ENCODE measurements at places on chromosomes 13 and 19.

DNA sequence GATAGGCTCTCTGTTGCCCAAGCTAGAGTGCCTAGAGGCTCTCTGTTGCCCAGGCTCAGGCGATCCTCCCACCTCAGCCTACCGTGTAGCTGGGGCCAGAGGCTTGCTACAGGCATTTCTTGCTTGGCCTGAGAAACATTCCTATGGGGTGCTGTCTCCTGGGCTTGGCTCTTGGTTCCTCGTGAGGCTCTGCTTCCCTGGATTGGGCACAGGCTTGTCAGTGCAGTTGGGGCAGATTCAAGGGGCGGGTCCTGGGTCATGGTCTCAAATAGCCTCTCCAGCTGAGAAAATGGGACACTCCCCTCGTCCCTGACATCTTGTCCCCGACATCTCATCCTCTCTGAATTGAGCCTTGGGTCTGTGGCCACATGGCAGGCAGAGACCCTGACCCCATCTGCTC is 4.9 kb downstream of the TSSK6 start:
- no peak for DNase-seq

- no peak for DNase-seq
Measured at GRCh38 chr19:1220477-1220930, 14.9 kb downstream of the STK11 start.

DNA sequence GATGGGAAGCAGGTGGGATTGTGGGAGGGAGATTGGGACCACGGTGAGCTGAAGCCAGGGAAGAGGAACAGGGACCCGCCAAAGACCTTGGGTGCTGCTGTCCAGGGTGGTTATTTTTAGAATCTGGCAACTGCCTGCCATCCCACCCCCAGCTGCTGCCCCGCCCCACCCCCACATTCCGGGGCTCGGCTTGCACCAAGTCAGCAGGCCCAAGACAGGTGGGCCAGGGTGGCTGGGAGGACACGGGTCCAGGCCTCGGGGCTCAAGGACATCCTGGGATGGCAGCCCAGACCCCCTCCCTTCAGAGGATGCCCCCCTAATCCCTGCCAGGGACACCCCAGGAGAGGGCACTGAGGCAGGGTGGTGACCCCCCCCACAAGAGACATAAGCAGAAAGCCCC is 827 bp downstream of the CKM start:
- no peak for DNase-seq

DNA sequence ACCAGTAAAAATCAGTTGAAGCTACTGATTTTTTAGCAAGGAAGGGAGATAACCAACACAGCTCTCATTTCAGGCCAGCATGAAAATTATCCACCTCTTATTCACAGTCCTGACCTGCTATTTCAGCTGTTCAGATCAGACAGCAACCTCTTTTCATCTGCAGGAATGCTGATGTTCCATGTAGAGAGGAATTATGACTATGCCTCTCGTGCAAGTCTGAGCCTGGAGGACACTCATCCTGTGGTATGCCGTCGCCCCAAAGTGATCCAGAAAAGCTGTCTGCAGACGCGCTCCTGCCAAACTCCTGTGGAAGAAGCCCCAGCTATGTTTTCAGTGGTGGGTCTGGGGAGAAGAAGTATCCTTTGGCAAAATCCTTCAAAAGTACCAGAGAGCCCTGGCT is 563.5 kb upstream of the SLITRK1 start:
- DNase-seq = no peak

DNA sequence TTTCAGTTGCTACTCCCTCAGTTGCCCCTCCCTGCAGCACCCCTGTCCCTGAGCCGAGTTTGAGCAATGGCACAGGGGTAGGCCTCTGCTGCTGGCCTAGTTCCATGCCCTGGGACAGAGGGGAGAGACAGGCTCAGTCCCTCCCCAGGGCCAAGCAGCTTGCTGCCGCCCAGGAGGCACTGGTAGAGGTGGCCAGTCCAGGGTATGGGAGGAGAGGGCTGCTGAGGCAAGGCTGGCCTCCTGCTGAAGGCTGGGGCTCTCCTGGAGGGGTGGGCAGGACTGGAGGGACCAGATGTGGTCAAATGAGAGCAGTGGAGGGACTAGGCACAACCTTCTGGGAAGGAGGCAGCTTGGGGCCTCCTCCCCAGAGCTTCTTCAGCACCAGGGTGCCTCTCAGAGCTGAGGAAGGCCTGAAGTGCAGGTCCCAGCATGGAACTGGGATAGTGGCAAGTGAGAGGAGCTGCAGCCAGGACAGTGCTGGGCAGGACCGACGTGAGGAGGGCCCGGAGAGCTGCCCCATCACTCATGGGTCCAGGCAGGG is 29.8 kb upstream of the VSTM2B start:
- no peak for DNase-seq

DNA sequence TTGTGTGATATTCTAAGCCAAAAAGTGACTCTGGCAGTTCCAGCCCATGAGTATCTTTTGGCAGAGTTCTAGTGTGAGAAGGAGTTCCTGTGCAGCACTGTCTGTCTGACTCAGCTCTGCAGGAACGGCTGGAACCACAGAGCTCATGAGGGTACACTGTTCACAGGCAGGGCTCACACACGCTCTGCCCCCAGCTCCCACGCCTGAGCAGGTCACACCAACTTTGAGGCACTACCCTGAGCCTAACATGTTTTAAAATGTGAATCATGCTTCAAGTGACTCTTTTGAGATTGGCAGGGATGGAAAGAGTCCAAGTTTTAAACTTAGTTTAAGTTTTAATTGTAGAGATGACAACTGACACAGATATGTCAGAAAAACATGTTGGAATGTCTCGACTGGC is 1203.3 kb downstream of the UQCRFS1 start:
- DNase-seq = no peak

- DNase-seq = no peak
Measured at GRCh38 chr19:39968789-39969188, 2.2 kb upstream of the PSMC4 start.

DNA sequence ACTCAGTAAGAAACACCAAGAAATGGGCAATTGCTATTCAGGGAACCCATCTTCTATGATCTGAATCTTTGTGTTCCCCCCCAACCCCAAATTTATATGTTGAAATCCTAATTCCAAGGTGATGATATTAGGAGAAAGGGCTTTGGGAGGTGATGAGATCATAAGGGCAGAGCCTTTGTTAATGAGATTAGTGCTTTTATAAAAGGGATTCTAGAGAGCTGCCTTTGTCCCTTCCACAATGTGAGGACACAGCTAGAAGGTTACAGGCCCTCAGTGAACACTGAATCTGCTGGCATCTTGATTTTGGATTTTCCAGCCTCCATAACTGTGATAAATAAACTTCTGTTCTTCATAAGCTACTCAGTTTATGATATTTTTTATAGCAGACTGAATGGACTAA is 376.0 kb downstream of the DIAPH3 start:
- no peak for DNase-seq

DNA sequence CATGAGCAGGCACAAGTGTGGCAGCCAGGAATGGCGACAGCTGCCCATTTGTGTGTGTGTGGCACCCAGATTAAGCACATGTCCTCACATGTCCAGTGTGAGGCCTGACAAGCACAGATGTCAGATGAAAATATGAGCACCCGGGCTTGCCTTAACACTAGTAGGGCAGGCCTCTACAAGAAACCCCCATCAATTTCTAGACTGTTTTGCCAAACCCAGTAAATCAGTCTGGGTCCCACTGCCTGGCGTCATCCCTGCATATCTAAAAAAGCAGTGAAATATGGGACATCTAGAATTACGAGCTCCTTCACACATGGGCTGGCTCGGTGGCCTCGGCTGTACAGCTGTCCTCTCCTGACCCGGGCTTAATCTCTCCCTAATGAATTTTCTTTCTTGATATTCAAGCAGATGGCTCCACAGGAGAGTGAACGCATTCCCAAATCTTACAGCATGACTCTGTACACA is 432.7 kb downstream of the FOXO1 start:
- no peak for DNase-seq

DNA sequence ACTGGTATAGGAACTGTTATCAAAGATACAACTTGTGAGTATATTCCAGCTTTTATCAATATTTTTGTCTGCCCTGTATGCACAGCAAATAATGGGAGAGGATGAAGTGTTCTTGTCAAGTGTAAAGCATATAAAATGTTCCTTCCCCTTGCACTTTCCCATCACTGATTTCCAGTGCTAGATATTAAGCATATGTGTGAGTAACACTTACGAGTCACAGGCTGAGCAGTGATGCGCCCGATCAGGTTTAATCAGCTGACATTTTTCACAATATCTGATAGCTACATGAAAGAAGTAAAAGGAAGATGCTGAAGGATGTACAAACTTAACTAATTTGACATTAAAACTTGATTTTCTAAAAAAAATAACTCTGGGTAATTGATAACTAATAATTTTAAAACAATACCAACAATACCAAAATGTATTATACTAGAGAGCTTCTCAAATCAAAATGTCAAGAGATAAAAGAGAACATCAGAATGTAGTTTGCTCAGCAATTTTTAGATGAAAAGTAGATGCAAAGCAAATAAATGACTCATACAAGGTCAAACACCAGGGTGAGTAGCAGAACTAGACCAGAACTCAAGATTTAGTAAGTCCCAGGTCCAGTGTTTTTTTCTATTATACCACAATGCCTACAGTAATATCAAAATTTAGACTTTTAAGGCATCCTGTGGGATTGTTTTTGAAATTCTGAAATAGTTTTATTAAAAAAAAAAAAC is 56.4 kb downstream of the ZDHHC20 start:
- no peak for DNase-seq

DNA sequence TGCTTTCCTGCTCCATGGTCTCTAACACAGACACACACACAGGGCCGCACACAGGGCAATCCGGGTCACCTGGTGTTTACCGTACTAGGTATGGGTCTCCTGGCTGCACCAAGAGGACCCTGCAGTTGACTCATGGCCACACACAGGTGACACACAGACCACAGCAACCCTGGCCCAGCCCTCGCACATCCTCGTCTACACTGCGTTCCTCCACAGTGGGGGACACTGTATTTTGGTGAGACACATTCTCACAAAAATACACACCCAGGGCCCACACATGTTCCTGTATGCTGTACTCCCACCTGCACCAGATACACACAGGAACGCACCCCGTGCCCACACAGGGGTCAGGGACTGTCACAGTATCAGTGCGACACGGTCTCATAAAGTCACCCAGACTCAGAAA is 12.8 kb downstream of the PDE4A start:
- no peak for DNase-seq

DNA sequence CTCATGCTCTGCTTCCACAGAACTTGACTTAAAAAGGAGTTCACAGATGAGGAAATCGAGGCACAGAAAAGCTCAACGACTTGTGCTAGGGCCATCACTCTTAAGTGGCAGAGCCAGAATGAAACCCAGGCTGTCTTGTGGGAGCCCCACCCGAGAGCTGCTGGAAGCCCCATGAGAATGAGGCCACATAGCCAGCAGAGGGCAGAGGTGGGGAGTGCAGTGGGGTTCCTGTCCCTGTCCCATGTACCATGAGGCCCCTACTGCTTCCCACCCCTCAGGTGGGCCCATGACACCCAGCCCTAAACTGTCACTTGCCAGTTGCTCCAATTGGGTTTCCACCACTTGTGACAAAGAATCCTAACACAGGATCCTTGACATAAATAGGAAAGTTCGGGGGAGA is 175.9 kb downstream of the IRS2 start:
- DNase-seq = no peak

- DNase-seq = no peak
Measured at GRCh38 chr19:7010722-7011593, 10.3 kb downstream of the MBD3L2B start.

- no peak for DNase-seq
Measured at GRCh38 chr13:60931858-60932546, 483.6 kb downstream of the PCDH20 start.

DNA sequence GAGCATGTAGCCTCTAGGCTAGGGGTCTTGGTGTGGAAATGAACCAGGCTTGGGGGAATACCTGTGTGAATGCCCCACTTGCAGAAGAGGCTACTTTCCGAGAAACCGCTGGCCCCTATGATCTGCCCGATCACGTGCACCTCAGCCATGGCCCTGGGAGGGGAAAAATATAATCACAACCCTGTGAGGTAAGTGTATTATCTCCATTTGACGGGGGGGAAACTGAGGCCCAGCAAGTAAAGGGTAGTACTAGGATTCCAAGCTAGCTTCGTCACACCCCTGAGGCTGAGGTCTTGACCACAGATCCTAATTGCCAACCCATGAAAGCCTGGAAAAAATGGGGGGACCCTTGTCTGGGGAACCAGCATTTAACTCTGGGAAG is 587 bp downstream of the B9D2 start:
- DNase-seq = no peak

GRCh38 chr13:92547266-92547665 is 679.3 kb upstream of the GPC6 start:
- DNase-seq = no peak

- DNase-seq = no peak
Measured at GRCh38 chr19:45862271-45862563, 730 bp downstream of the SYMPK start.

DNA sequence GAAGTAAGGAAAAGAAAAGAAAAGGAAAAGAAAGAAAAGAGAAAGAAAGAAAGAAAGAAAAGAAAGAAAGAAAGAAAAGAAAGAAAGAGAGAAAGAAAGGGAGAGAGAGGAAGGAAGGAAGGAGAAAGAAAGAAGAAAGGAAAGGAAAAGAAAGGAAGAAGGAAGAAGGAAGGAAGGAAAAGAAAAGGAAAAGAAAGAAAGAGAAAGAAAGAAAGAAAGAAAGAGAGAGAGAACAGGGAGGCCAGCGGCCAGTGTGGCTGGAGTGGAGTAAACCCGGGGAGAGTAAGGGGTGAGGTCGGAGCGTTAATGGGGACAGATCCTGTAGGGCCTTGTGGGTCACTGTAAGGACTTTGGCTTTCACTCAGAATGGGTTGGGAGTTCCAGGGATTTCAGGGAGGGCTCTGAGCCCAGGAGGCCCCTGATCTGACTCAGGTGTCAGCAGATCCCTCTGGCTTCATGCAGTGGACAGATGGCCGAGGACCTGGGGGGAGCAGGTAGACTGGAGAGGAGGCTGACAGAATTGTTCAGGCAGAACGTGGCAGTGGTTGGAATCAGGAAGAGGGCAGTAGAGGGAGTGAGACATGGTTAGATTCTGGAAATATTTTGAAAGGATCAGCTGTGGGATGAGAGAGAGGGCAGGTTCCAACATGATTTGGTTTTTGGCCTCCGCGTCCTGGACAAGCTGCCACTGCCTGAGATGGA is 19.8 kb upstream of the FXYD3 start:
- no peak for DNase-seq

DNA sequence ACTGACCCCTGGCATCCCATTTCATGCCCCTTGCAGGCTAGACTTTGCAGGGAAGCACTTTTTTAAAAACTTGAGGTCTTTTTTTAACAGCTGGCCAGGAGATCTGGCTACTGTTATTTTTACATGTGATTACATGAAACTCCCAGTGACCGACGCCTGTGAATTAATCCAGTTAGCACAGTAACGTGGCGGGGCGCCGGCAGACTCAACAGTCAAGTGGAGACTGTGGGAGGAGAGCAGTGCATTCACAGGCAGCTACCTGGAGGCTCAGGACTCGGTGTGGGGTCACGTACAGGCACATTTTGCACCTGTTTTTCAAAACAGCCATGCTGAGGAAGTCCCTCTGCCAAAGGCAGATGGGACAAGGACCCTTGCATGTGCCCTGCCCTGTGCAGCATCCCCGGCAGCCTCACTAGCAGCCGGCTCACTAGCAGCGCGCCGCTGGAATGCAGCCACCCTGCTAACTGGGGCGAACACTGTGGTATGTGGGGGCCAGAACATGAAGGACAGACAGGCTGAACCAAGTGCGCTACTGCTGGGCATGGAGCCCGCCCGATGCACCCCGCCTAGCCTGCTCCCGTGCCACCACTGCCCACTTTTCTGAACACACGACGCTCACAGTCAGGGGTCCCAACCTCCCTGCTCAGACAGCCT is 18.7 kb downstream of the CAPS start:
- no peak for DNase-seq

- DNase-seq = peak; percentile 64
Measured at GRCh38 chr19:55605637-55606470, at the start of gene ZNF865. Gene ZNF865 (plus strand): TSS chr19:55605647. CDS start chr19:55613619, 7,972 bp downstream.
